Activated B cell treated with CpG ODN at 0.5 μM for 24 hours (primary cell): ENCODE measurements at places on chromosomes 12 and 14. TPM values are rescaled to one million over a fixed set of nuclear protein-coding genes. Genes with fewer than 3 reads are reported as not detected.

GRCh38 chr14:88106377-88106776, 101.4 kb downstream of the GPR65 start:
- no peak overlapping the region for H3K4me3 ChIP-seq
- H3K4me1 ChIP-seq = no peaks in the 10 kb centered on the region
- H3K27me3 ChIP-seq = no peaks in the 10 kb centered on the region
- no peaks in the 10 kb centered on the region for H3K36me3 ChIP-seq
- no peak for DNase-seq

DNA sequence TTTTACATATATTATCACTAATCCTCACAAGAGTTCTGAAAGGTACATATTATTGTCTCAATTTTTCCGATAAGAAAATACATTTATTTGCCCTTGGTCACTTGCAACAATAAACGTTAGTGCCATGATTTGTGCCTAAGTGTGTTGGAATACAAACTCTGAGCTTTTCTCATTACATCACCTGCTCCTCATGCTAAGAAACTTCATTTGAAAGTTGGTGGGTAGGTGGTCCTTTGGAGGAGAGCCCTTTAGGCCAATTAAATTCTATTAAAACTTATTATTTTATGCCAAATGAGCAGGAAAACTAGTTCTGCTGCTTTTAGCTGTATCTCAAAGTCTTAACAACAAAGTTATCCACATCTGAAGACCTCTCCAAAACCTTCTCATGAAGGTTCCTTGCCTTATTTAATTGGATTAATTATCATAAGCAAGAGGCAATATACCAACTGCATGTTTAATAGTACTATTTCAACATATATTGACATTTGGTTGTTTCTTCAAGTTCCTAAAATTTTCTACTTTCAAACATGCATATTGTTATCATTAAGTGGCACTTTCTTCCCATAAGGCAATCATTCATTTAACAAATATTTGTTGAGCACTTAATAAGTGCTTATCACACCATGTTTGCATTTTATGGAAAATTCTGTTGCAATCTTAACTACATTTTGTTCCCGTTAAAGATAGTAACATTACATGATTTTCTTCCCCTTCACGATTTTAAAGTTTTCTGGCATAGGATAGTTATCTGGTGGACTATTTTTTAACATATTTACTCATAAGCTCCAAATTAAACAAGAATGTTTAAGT, 40.1 kb upstream of the LRRK2 start:
- DNase-seq = no peak
- H3K36me3 ChIP-seq = no peaks in the 10 kb centered on the region
- H3K4me3 ChIP-seq = no peak overlapping the region
- H3K27ac ChIP-seq = no peak overlapping the region
- no peaks in the 10 kb centered on the region for H3K4me1 ChIP-seq
- H3K27me3 ChIP-seq = no peaks in the 10 kb centered on the region

- H3K36me3 ChIP-seq = peaks cover 6% of the 10 kb centered on the region
- H3K4me1 ChIP-seq = peaks cover 4% of the 10 kb centered on the region
- no peak overlapping the region for H3K27ac ChIP-seq
Observed at GRCh38 chr12:24861766-24862540, 86.9 kb downstream of the BCAT1 start.

DNA sequence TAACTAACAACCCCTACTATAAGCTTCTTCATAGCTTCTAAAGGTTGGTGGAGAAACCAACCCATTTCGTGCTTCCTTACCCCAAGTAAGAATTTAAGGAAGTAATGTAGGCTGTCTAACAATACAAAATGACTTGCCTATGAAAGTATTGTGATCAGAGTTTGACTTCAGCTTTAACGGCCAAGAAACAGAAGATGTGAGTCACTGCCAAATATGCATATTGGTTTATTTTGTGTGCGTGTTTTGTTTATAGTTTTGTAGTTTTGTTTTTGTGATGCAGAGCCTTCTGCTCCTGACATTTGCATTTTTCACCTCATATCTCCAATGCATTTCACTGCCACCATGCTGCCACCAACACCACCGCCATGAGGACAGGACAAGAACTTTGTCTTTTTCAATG, 146.0 kb downstream of the FBXL14 start:
- no peaks in the 10 kb centered on the region for H3K27me3 ChIP-seq
- peaks cover 2% of the 10 kb centered on the region for H3K4me1 ChIP-seq
- H3K27ac ChIP-seq = no peak overlapping the region
- H3K36me3 ChIP-seq = peaks cover 53% of the 10 kb centered on the region

GRCh38 chr12:116226026-116226425, 51.5 kb downstream of the MED13L start:
- DNase-seq = no peak
- H3K27me3 ChIP-seq = no peaks in the 10 kb centered on the region
- peaks cover 14% of the 10 kb centered on the region for H3K4me1 ChIP-seq
- H3K4me3 ChIP-seq = no peak overlapping the region

GRCh38 chr12:62435303-62436163, 31.1 kb upstream of the MON2 start:
- peak; percentile 20 for DNase-seq
- peaks cover 15% of the 10 kb centered on the region for H3K27me3 ChIP-seq
- peaks cover 17% of the 10 kb centered on the region for H3K4me1 ChIP-seq
- no peak overlapping the region for H3K27ac ChIP-seq

- H3K27ac ChIP-seq = no peak overlapping the region
- H3K36me3 ChIP-seq = no peaks in the 10 kb centered on the region
- no peaks in the 10 kb centered on the region for H3K4me1 ChIP-seq
- H3K4me3 ChIP-seq = no peak overlapping the region
- no peak for DNase-seq
Observed at GRCh38 chr14:42490536-42490935, 883.9 kb downstream of the LRFN5 start.

DNA sequence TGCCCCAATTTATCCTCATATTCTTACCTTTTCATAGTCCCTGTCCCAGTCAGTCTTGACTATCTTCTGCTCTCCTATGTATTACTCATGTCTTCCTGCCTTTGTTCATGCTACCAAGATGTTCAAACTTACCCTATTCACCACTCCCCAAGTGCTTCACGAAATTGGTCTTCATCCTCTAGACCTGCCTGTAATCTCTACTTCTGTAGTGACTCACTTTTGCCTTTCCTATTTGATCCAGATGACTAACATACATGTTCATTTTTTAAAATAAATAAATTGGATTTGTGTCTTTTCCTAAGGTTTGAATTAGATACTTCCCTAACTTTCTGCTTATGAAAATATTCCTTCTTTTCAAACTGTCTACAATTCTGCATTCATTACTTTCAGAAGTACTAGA, 107.7 kb upstream of the PPM1H start:
- H3K27me3 ChIP-seq = no peaks in the 10 kb centered on the region
- no peak overlapping the region for H3K27ac ChIP-seq
- H3K36me3 ChIP-seq = no peaks in the 10 kb centered on the region
- no peak overlapping the region for H3K4me3 ChIP-seq
- no peak for DNase-seq

DNA sequence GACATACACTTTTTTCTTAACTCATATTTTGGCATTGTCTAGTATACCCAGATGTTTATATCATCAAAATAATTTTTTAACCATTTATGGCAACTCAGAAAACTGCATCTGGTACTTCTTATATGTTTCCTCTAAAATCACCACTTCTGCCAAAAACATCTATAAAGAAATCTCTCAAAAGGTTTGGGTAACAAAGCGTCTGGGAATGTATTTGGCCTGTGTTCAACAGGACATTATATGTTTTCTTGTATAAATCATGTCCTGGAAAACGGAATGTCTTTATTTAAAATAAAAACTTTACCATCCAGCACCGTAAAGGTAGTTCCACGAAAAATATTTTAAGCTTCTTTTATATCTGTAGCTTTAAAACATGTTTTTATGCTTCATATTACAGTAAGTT, 36.1 kb upstream of the FBLN5 start:
- H3K4me1 ChIP-seq = peaks cover 6% of the 10 kb centered on the region
- no peak overlapping the region for H3K27ac ChIP-seq
- no peak overlapping the region for H3K4me3 ChIP-seq
- no peak for DNase-seq

- H3K27me3 ChIP-seq = peaks cover 31% of the 10 kb centered on the region
- H3K4me1 ChIP-seq = peaks cover 7% of the 10 kb centered on the region
- H3K4me3 ChIP-seq = no peak overlapping the region
Observed at GRCh38 chr12:115451780-115452736, 768.1 kb upstream of the TBX3 start.

DNA sequence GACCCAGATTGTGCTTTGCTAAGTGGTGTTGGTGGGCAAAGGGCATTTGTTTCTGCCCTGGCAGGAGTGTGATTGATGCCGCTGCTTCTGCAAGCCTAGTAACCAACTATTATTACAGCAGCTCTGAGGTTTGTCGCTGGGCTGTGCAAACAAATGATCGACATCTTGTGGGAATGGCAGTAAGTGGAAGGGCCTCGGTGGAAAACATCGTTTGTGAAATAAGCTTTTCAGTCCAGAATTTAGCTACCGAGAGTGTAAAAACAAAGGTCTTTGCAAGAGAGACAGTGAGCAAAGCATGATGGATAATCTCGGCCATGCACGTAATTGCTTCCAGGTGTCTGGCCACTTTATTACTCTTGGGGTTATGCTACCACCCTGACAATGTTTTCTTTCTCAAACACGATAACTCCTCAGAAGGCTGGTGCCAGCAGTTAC, 397.7 kb upstream of the PRICKLE1 start:
- H3K27ac ChIP-seq = no peak overlapping the region
- H3K36me3 ChIP-seq = no peaks in the 10 kb centered on the region
- H3K4me1 ChIP-seq = no peaks in the 10 kb centered on the region

DNA sequence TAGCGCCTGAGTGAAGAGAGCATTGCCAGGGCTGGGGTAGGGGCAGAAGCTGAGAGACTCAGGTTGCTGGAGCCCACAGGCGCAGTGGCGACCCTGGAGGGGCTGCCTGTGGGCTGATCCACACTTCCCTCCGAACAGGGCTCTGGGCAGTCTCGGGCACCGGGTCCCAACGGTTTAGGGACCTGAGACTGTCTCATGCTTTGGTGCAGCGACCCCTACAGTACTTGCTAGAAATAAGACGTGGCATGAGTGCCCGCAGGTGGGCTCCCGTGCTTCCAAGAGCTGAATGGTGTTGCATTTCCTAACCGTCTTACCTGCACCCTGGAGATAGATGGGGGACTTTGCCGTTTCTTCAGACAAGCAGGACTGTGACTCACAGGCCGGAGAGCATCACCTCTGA, 57.4 kb downstream of the AACS start:
- no peaks in the 10 kb centered on the region for H3K27me3 ChIP-seq
- H3K4me3 ChIP-seq = no peak overlapping the region
- H3K36me3 ChIP-seq = peaks cover 29% of the 10 kb centered on the region
- no peak overlapping the region for H3K27ac ChIP-seq
- no peaks in the 10 kb centered on the region for H3K4me1 ChIP-seq

GRCh38 chr12:98578392-98578791, 15.1 kb upstream of the SLC25A3 start:
- no peak overlapping the region for H3K4me3 ChIP-seq
- no peak for DNase-seq
- no peak overlapping the region for H3K27ac ChIP-seq
- H3K4me1 ChIP-seq = no peaks in the 10 kb centered on the region

GZMB gene
- 2.3 and 2.9 TPM in 2 replicates for total RNA-seq
